ENCODE measurements at places on chromosomes 5 and 9.

GRCh38 chr9:99488131-99489059 is 266.3 kb downstream of the SEC61B start:
- no peak for DNase-seq

GRCh38 chr5:123610665-123611405 is 98.9 kb downstream of the CSNK1G3 start:
- no peak for DNase-seq

DNA sequence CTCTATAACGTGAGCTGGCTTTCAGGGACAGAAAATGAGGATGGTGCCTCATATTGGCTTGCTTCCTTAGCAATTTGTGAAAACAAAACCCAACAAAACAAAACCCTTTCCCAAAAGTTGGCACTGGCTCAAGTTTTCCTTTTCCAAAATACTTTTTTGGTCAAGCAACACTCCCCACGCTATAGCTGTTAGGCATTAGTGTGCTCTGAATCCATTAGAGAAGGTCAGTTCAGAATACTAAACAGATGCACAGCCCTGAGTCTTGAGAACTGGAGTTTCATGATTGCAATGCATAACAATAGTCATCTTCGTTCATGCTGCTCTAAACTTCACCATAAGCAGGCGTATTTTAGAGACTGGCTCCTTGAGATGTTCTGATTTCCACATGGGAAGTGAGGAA is 172.0 kb upstream of the KLF9 start:
- no peak for DNase-seq

GRCh38 chr5:167254132-167254531 is 1037.3 kb upstream of the WWC1 start:
- no peak for DNase-seq

- DNase-seq = no peak
These were observed 105.7 kb downstream of the TMC1 start for GRCh38 chr9:72627147-72627546.

GRCh38 chr5:75275147-75275546 is 38.5 kb upstream of the ANKRD31 start:
- no peak for DNase-seq

- DNase-seq = no peak
These were observed 16.9 kb downstream of the ADAM19 start for GRCh38 chr5:157558681-157559080.

- DNase-seq = no peak
These were observed 29.3 kb upstream of the ABL1 start for GRCh38 chr9:130805510-130806326.

GRCh38 chr5:2206293-2207108 is 323.8 kb upstream of the IRX4 start:
- no peak for DNase-seq

DNA sequence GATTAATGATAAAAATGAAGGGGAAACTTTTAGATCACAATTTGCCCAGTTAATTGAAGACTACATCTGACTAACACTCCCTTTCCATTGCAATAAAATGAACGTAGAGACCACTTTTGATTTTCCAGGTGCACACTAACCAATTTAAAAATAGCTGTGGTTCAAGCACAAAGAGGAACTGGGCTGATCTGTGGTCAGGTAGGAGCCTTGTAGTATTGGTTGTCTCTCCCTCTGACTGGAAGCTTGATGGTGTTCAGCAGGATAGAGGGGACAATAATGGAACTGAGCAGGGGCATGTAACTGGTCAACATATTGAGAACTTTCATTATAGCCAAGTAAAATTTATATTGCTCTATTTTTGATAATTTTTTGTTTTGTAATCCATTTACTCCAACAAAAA is 886.8 kb upstream of the SEMA6A start:
- DNase-seq = no peak

Data from substantia nigra (tissue), 51 donors.